NCI-H1105 treated with DMSO at 0.1 percent for 48 hours (cell line): ENCODE measurements at places on chromosomes 5 and 9.
A peak's percentile ranks its signal among the peaks of the same experiment; 100 is the strongest.

- no peak for DNase-seq
Observed at GRCh38 chr9:105713260-105714019, 19.1 kb downstream of the TMEM38B start.

DNA sequence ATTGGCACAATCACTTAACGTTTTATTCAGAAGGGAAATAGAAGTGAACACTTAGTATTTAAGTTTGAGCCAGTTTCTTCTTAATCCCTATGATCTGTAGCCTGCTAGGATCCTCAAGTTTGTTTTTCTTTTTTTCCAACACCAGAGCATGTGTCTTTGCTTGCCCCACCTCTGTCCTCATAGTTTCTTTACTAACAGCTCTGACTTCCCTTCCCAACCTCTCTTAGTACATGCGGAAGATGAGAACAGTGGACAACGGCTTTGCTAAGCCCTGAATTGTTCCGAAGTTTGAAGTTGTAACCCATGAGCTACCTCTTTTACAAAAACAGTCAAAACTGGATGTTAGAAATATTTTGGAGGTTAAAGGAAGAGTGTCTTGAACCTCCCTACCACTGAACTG is 61.7 kb upstream of the TAF11L2 start:
- no peak for DNase-seq

DNA sequence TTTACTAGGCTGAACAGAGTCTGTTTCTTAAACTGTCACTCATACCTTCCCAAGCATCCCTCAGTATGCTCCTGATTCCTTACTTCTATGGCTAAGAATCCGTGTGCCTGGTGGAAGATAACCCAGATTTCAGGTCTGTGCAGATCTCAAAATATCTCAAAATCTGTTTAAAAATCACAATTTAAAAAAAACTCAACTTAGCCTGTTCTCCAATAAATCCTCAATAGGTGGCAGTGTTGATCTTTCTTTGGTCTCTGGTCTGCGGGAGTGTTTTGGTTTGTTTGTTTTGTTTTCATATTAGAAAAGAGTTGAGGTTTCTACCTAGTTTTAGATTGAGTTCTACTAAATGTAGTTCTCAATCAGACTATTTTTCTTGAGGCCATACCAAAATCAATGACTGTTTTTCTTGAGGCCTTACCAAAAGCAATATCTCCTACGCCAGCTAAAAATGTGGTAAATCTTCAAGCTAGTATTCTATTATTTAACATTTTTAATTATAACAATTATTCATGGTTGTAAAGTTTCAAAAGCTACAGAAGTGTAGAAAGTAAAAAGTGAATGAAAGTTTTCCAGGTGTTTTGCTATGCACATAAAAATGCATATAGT is 57.9 kb downstream of the TGFBR1 start:
- peak; percentile 46 for DNase-seq

DNA sequence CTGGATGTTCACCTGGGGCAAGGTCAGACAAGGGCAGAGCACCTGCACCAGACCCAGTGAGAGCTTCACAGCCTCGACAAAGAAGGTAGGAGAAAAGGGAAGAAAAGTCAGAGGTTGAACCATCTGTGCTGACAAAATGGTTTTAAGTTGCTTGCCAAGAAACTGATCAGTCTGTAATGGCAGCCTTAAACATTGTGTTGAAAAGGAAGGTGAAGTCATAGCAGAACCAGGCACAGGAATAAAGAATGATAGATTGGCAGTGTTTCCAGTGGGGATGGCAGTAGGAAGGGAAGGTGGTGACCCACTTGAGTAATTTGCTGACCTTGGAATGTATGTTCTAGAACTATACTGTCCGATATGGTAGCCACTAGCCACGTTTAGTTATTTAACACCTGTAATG is 34.2 kb downstream of the HTR4 start:
- DNase-seq, result no peak
